ENCODE measurements at places on chromosomes 2 and 18. TPM values are rescaled to one million over a fixed set of nuclear protein-coding genes. Genes with fewer than 3 reads are reported as not detected.

- DNase-seq, result no peak
Observed at GRCh38 chr2:171176516-171176915, 15.8 kb upstream of the TLK1 start.

The OTX1 gene
- total RNA-seq, result not detected

GRCh38 chr2:160375802-160376469 is 117.7 kb downstream of the RBMS1 start:
- DNase-seq, result no peak

- no peak for DNase-seq
Observed at GRCh38 chr2:145765874-145766273, 1246.0 kb upstream of the ZEB2 start.
